G401 (cell line): ENCODE measurements at places on chromosomes 1 and 21. TPM values are rescaled to one million over a fixed set of nuclear protein-coding genes. Genes with fewer than 3 reads are reported as not detected.
A peak's percentile ranks its signal among the peaks of the same experiment; 100 is the strongest.

Gene NCAM2
- total RNA-seq, result 5.2 and 6.7 TPM in 2 replicates

Gene CELA2A
- not detected in 2 replicates for total RNA-seq

- no peak for DNase-seq
Measured at GRCh38 chr1:155256058-155256852, 972 bp upstream of the ENTREP3 start.

DNA sequence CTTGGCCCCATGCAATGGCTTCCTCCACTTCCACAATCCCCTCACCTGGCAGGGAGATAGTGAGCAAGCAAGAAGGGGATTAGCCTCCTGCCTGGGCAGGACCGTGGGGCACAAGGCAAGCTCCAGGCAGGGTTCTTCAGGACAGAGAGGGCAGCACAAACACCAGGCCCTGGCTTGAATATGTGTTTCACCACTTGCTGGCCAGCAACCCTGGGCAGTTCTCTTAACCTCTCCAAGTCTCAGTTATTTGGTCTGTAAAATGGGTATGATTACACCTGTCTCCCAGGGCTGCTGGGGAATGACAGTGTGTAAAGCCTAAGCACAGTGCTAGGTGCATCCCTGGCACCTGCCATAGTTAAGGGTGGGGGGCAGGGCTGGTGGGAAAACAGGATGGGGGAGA, 31.9 kb downstream of the H3-3A start:
- no peak for DNase-seq

- DNase-seq, result no peak
Measured at GRCh38 chr21:41585199-41585994, 77.4 kb upstream of the TMPRSS2 start.

- peak; percentile 58 for DNase-seq
Measured at GRCh38 chr1:242017580-242018233, 18.8 kb upstream of the MAP1LC3C start.
